PC-9 (cell line): ENCODE measurements at places on chromosomes 7 and 10. TPM values are rescaled to one million over a fixed set of nuclear protein-coding genes. Genes with fewer than 3 reads are reported as not detected.

PITX3 gene
- total RNA-seq = not detected in 2 replicates

UBTD1 gene
- total RNA-seq = 17.1 and 21.2 TPM in 2 replicates

JAKMIP3 gene
- 5.6 and 5.8 TPM in 2 replicates for total RNA-seq

COL1A2 gene
- not detected in 2 replicates for total RNA-seq

HTRA1 gene
- 14.9 and 18.0 TPM in 2 replicates for total RNA-seq

PLXDC2 gene
- not detected in 2 replicates for total RNA-seq

ATOH7 gene
- not detected in 2 replicates for total RNA-seq

ABCC2 gene
- 132 and 174 TPM in 2 replicates for total RNA-seq

ZNF485 gene
- total RNA-seq = 2.1 and 3.7 TPM in 2 replicates

OIT3 gene
- 0.28 TPM in 1 of 2 replicates, not detected in the other for total RNA-seq

AKR1B1 gene
- 1,009 and 1,328 TPM in 2 replicates for total RNA-seq

RBM28 gene
- total RNA-seq = 59.6 and 61.1 TPM in 2 replicates
